Stimulated activated CD4-positive, alpha-beta T cell treated with anti-CD3 and anti-CD28 coated beads, Interleukin-12 subunit alpha, Interleukin-12 subunit beta, amount 100 ng/mL, for 24 hours (primary cell): ENCODE measurements at places on chromosomes 5 and 9.
A peak's percentile ranks its signal among the peaks of the same experiment; 100 is the strongest.

GRCh38 chr5:151270599-151270998 lies 17.6 kb downstream of the GM2A start:
- DNase-seq, result no peak

- no peak for DNase-seq
Observed at GRCh38 chr9:138044485-138045383, 167.2 kb downstream of the CACNA1B start.

DNA sequence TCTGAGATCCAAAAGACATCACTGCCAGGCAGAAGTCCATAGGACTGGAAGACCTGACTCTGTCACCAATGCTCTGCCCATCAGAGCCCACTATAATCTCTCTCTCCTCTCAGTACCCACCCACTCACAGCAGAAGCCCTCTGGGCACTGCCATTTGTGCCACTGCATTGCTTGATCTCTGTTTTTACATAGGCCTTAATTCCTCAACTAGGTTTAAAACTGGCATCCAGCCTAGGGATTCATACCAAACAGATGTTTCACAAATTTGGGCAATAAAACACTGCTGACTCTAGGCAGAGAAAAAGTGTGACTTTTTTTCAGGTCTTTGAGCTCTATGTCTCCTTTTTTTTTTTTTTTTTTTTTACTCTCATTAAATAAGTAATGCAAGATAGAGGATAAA lies 91.1 kb upstream of the RANBP3L start:
- no peak for DNase-seq

DNA sequence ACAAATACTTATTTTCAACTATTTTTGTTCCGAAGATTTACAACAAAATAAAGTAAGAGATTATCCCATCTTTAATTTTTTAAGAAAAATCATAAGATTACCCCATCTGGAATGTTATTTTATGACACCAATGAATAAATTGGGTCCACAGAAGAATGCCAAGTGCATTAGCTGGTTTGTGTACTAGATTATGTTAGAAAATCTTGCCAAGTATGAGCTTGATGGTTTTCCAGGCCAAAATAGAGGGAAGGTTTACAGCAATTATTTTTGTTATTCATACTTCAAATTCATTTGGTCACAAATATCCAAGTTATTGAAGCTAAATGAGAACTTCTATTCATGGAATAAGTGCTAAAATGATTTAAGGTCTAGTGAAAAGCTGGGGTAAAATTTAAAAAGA lies 109.4 kb upstream of the DMRTA1 start:
- no peak for DNase-seq

- no peak for DNase-seq
Observed at GRCh38 chr9:129567842-129568559, 52.9 kb downstream of the C9orf50 start.

GRCh38 chr9:78746010-78746409 lies 449.1 kb downstream of the PSAT1 start:
- DNase-seq, result no peak

- DNase-seq, result no peak
Observed at GRCh38 chr5:93069276-93069675, 511.7 kb downstream of the NR2F1-AS1 start.

DNA sequence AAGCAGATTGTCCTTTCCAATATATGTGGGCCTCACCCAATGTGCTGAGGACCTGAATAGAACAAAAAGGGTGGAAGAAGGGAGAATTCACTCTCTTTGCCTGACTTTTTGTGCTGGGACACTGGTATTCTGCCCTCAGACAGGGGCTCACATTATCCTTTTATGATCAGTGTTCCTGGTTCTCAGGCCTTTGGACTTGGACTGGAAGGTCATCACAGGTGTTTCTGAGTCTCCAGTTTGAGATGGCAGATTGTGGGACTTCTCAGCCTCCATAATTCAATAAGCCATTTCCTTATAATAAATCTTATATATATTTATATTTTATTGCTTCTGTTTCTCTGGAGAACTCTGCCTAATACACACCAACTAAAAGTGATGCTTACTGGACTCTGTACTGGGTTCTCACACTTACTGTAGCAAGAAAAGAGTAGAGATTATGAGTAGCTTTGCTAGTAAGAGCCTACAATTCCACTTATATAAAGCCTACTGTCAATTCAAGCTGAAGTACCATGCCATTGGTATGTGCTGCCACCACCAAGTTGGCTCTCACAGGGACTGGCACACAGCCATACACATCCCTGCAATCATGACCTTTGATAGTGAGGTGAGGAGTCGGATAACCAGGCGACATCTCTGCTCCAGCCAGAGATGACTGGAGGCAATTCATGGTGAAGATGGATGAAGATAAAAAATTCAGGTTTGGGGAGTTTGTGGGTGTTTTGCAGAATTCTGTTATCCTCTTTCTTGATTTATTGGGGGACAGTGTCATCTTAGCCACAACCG lies 130.7 kb upstream of the NR3C1 start:
- DNase-seq, result no peak

- no peak for DNase-seq
Observed at GRCh38 chr9:7229571-7229970, 471.8 kb downstream of the KDM4C start.

GRCh38 chr9:88996921-88997235 lies 5.6 kb downstream of the S1PR3 start:
- no peak for DNase-seq

DNA sequence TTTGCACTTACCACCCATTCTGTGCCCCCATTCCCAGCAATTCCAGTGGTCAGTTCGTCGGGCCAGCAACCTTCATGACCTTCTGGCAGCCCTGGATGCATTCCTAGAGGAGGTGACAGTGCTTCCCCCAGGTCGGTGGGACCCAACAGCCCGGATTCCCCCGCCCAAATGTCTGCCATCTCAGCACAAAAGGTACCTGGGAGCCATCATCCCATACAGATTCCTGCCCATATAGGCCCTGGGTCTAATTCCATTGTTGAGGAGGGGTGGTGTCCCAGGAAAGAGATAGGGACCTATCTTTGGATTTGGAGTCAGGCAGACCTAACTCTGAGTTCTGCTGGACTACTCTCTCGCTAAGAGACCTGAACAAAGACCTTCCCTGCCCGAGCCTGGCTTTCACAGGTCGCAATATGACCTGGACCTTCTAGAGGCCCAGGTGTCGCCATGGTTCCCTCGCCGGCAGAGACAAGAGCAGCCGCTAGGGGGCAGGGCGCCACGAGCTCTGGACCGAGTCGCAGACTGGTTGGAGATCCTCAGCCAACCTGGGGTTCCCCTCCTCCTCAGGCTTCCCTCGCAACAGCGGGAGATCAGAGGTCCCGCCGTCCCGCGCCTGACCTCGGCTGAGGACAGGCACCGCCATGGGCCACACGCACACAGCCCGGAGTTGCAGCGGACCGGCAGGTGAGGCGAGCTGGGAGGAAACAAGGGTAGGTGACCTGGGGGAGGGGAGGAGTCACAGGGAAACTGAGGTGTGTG lies 3.1 kb downstream of the SLC4A9 start:
- DNase-seq, result peak; percentile 62

GRCh38 chr9:70983723-70984295 lies 137.6 kb downstream of the TRPM3 start:
- DNase-seq, result no peak

- DNase-seq, result no peak
Observed at GRCh38 chr5:132372127-132372526, 2.6 kb downstream of the SLC22A5 start.

DNA sequence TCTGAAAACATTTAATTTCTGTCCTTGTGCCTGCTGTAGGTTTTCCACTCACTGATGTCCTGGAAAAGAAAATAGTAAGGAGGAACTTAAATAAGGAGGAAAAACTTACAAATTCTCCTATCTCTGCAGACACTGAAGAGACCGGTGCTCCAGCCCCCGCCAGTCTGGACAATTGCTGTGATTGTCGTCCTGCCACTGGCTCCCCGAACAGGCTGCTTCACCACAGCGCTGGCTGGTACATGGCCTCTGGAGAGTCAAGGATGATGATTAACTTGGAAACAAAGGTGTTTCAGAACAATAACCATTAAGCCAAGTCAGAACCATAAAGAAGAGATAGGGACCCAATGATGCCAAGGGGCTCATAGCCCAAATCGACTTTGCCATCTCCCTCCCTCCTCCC lies 7.3 kb downstream of the PLAC8L1 start:
- DNase-seq, result no peak

DNA sequence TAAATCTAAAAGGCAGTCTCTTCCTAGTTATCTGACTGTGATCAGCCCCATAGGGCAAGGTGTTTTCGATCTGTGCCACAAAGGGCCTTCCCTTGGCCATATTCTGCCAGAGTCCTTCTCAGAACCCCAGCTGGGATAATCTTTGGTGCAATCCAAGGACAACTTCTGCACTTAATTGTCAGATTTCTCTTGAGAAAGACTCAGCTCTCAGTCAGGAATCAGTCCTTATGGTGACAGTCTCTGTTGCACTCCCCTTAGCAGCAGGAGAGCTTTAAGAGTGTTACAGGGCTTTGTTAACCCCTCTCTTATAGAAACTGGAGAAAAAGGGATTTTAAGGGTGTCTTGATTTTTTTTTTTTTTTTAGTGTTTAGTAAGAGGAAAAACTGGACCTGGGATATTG lies 15.4 kb upstream of the RFX3 start:
- no peak for DNase-seq

DNA sequence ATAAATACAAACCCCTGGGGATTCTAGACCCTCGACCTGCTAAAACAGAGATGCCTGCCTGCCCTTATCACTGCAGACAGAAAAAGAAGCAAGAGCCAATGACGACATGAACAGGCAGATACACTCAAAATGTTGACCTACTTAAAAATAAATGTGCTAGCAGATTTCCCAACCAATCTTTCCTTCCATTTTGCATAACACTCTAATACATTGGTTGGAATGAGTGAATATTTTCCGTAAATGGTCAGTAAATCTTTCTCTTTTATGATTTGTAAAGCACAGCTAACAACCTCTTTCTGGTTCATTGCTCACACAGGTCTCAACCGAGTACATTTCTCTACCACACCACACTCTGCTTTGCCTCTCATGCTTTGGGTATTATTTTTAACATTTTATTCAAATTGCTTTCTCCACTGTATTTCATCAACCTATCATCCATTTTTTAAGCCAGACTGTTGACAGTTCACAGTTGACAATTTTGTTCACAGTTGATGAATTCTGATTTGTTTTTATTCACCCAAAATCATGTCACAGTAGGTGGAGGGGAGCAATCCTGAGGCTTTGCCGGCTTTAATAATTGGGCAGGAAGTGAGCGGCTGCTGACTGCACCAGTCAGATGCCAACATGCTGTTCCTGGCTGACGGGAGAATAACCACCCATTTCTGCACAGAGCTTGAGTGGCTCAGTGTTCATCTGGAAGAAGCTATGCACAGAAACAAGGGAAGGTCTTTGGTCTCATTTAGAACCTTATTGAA lies 426.6 kb downstream of the SPOCK1 start:
- DNase-seq, result no peak

DNA sequence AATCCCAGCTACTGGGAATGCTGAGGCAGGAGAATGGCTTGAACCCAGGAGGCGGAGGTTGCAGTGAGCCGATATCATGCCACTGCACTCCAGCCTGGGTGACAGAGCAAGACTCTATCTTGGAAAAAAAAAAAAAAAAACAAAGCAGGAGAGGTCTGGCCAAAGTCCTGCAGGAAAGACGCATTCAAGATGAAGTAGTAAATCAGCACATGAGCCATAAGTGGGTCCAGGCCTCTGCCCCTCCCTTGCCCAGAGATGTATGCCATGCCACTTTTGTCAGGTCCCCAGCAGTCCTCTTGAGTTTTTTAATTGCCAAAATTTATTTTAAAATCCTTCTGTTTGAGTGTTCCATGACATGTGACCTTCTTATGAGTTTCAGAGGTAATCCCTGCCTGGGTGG lies 8.5 kb upstream of the PHF19 start:
- no peak for DNase-seq

- DNase-seq, result no peak
Observed at GRCh38 chr9:4114569-4115505, 185.0 kb downstream of the GLIS3 start.

- DNase-seq, result no peak
Observed at GRCh38 chr9:136020206-136020605, 59.0 kb upstream of the UBAC1 start.

GRCh38 chr5:94632024-94632423 lies 13.6 kb downstream of the SLF1 start:
- DNase-seq, result no peak

DNA sequence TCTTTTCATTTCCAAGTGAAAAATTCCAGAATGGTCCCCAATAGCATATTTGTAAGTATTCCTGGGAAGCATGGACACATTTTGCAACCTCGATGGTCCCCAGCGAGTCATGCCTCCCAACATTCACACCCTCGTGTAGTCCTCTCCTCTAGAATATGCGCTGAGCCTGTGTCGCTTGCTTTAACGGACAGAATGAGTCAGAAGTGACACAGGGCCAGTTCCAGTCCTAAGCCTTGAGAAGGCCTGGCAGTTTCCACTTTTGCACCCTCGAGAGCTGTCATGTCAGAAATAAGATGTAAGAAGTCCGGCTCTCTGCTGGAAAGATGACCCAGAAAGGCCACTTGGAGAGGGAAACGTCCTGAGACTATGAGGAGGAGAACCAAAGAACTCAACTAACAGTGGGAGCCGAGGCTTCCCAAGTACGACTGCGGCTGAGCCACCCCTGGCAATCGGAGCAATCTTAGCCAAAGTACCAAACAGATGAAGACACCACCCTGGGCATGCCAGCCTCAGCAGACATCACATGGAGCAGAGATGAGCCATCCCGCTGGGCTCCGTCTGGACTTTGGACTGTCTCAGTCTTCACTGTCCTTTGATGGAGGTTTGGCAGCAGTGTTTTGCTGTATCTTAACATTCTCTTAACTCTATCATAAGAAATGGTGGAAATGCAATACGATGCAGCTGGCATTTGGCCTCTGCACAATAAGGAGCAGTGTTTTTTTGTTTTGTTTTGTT lies 42.6 kb upstream of the GFPT2 start:
- no peak for DNase-seq

- DNase-seq, result no peak
Observed at GRCh38 chr9:2424619-2425033, 197.0 kb upstream of the VLDLR start.

DNA sequence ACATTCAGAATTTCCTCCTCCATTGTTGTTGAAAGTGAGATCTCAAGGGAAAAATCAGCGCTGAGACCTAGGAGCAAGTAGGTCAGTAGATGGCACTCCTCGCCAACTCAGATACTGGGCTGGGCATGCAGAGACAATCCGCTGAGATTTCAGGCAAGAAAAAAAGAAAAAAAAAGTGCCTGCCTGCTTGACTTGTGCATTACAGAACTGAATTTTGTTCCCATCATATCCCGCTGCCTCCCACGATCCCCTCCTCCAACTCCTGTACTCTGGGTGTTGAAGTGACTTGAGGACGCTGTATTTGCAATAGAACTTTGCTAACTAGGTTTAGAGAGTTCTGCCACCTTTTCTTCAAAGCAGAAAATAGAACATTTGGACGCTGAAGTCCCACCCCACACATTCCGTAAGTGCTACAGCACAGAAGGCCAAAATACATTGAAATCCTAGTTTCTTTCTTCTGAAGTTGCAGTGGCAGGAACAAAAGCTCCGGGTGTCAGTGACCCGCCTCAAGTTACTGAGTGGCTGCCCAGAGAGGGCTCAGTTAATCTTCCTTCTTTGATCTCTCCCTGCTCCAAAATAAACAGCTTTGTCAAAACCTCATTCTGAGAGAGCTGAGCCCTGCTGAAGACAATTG lies 265.8 kb downstream of the MLLT3 start:
- peak; percentile 32 for DNase-seq

- DNase-seq, result no peak
Observed at GRCh38 chr5:139425497-139425896, 13.8 kb downstream of the DNAJC18 start.
